ENCODE measurements at places on chromosomes 13 and 19. TPM values are rescaled to one million over a fixed set of nuclear protein-coding genes. Genes with fewer than 3 reads are reported as not detected.

Gene RNF17
- total RNA-seq, result not detected

Gene PCDH17
- not detected for total RNA-seq

Gene ZNF69
- total RNA-seq, result 4.2 TPM

Gene SMIM24
- 0.25 TPM for total RNA-seq

Gene BRME1
- total RNA-seq, result 5.1 TPM

Data from activated naive CD4-positive, alpha-beta T cell treated with anti-CD3 and anti-CD28 coated beads, Interleukin-2, amount 10 ng/mL, durations not matched to agents 5 hours and 36 hours (primary cell).